ENCODE measurements at places on chromosomes 2 and 18.

GRCh38 chr18:78605255-78605654 is 374.4 kb upstream of the SALL3 start:
- DNase-seq, result no peak

GRCh38 chr2:15791294-15791693 is 149.1 kb upstream of the MYCN start:
- no peak for DNase-seq

DNA sequence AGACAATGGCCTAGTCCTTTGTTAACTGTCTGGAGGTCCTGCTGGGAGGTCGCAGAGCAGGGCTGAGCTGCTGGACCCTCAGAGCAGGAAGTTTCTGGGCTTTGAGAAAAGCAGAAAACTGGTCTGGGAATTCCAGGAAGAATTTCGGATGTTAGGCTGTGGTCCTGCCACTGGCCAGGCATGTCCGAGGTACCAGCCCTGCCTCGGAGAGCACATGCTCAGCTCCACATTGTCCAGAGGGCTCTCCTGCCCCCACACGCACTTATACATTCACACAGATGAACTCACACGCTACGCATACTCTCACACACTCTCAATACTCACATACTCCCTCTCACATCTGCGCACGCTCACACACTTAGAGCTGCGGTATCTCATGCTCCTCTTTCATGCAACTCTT is 146.1 kb downstream of the NCK2 start:
- no peak for DNase-seq

DNA sequence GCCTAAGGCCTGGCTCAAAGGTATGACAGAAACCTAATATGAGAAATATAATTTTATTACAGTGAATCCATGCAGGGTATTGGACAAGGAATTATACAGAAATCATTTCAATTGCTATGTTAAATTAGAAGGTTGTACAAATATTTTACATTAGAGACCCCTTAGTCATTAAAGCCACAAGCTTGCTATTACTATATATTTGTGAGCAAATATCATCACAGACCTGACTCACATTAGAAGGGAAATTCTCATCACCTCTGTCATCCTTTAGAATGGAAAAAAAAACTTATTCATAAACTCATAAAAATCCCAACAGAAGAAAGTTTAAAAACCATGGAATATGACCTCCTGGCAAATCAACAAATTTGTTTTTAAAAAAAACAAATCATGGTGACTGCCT is 277.9 kb downstream of the DCC start:
- DNase-seq, result no peak

DNA sequence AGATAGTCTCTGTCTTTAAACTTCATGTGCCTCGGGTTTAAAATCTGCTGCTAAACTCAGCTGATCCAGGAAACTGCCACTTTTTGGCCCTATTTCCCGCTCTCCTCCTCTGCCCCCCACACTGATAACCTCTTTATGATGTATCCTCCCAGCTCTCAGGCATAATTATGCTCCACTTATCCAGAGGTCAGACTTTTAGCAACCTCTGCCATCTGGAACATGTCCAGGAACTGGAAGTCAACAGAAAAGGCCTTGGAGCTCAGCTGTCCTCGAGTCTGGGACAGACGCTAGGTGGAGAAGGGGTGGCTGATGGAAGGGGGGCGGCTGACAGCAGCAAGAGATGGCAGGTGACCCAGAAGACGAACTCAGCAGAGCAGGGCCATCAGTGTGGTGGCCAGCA is 41.2 kb downstream of the ASAP2 start:
- no peak for DNase-seq

GRCh38 chr2:78928502-78928901 is 97.0 kb upstream of the REG3G start:
- no peak for DNase-seq

DNA sequence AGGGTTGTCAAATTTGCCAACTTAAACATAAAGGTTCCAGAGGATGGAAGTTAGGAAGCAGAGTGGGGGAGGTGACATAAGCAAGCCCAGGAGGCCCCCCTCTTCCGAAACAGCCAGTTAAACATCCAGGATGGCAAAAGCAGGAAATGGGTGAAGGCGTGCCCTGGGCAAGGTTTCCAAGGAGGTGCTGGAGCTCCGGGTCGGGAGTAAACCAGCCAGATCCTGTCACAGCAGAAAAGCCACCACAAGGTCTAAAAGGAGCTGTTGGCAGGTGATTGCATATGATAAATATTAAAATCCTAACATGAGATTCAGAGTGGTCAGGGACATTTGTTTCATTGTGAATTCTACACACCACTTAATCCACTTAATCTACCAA is 572.2 kb upstream of the SALL3 start:
- no peak for DNase-seq

GRCh38 chr2:119251652-119252051 is 28.0 kb downstream of the STEAP3 start:
- DNase-seq, result no peak

All from NCI-H226 (cell line).